ENCODE measurements at places on chromosomes 11 and 22.

- no peak for DNase-seq
Observed at GRCh38 chr11:58442136-58442535, at the start of gene OR5B12. Gene OR5B12, minus strand, starts transcription at chr11:58442236. Its CDS starts 2,085 bp downstream, at chr11:58440151.

DNA sequence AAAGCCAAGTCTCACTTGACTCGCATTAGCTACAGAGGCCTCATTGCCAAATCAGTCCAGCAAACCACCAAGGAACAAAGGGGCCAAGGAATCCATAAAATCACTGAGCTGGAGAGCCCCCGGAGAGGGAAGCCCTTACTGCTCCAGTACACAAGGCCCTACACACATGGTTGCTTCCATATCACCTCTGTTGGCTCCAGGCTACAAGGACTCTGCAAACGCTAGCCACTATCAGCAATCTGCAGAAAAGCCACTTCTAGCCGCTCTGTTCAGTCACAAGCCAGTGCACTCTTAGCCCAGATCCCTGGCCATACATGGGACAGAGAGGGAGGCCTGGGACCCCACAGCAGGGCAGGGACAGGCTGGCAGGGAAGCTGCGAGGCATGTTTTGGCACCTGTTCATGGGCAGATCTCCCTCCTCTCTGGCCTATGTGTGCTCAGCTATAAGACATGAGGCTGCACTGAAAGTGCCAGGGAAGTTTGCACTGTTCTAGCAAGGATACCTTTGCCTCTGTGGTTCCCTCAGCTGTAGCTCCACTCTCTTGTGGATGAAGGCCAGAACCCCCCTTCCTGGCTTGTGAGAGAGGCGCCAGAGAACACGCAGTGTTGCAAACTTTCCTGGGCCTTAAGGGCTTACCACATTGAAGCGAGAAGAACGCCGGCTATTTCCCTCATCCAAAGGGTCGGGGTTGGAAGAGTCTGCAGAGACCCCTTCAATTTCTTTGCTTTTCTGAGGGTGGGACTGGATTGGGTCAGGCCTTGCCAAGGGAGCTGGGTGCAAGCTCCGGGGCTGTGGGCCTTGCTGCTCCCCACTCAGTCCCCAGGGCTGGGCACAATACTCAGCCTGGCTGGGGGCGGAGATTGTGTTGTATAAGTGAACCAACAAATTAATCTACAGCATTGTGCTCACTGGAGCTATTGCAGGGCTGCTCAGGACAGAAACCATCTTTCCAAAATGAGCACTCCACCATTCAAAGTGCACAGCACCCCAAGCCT is 108.7 kb upstream of the PITPNB start:
- DNase-seq, result no peak

- no peak for DNase-seq
Observed at GRCh38 chr22:19478045-19478900, 720 bp downstream of the UFD1 start.

GRCh38 chr11:111624608-111625007 is 22.4 kb downstream of the SIK2 start:
- no peak for DNase-seq

GRCh38 chr11:69376155-69377028 is 82.4 kb downstream of the MYEOV start:
- no peak for DNase-seq

GRCh38 chr22:36936362-36937116 is 23.1 kb downstream of the CSF2RB start:
- no peak for DNase-seq

- no peak for DNase-seq
Observed at GRCh38 chr22:23380230-23380573, 199.9 kb downstream of the IGLL1 start.

GRCh38 chr11:87317441-87317840 is 279.7 kb downstream of the TMEM135 start:
- no peak for DNase-seq

DNA sequence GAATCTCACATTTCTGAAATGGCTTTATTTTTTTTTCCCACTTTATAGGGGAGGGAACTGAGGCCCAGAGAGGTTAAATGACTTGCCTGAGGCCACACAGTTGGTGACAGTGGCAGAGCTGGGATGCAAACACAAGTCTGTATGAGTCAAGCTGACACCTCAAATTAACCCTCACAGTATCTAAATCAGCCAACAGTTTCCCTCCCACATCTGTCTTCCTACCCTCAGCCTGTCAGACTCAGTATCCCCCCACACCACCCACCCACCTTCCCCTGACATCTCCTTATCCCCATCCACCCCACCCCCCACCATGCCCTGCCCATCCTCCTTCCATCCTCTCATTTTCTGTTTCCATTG is 95.2 kb downstream of the TP53I11 start:
- no peak for DNase-seq

- no peak for DNase-seq
Observed at GRCh38 chr11:72177656-72178055, 14.3 kb upstream of the FOLR1 start.

Data from esophagus squamous epithelium (tissue), 5 donors.